Activated naive CD4-positive, alpha-beta T cell treated with anti-CD3 and anti-CD28 coated beads, Interleukin-2, amount 50 U/mL, for 72 hours (primary cell): ENCODE measurements at places on chromosomes 4 and X.

DNA sequence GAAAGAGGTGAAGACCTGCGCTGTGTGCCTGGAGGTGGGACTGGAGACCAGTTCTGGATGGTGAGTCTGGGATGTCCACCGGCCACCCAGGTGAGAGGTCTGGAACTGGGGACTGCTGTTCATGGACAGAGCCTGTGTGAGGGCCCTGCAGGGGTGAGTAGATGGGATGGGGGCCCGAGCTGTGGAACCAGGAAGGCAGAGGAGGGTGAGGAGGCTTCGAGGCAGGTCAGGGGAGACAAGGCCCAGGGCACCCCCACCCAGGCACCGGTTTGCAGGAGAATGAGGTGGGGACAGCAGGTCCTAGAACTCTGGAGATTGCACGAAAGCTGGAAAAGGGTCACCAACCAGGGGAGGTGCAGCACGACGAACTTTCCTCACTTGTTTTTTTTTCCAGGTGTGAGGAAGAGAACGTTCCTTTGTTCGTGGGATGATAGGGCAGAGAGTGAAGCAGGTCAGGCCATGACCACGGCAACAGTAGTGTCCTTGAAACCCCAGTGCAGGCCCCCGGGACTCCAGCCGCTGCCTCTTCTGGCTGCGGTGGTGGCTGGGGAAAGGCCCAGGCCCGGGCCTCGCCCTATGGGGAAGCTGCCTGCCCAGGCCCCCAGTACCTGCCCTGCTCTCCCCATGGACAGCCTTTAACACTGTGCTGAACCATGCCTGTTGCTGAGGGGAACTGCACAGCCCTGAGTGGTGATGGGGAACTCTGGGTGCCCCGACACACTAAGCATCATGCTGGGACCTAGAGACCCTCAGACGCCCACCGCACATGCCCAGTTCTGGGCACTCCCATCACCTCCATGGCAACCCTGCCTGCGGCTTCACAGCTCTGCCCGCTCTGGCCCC, 22.9 kb downstream of the TNIP2 start:
- DNase-seq = no peak

DNA sequence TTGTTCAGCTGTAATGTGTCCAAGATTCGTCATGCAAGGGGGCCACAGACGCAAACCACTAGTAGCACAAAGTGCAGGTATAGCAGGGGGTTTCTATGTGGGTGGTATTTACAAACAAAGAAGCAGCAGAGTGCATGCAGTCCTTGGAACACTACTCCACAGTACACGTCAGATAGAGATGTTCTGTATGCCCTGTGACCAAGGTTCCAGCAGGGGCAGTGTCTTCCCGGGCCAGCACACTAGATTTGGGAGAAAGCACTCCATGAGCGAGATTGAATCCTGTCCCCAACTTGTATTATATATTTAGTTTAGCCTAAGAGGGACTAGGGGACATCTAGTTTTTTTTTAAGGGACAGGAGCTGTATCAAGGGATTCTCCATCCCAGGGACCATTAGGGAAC, 54.4 kb upstream of the ESX1 start:
- DNase-seq = no peak

DNA sequence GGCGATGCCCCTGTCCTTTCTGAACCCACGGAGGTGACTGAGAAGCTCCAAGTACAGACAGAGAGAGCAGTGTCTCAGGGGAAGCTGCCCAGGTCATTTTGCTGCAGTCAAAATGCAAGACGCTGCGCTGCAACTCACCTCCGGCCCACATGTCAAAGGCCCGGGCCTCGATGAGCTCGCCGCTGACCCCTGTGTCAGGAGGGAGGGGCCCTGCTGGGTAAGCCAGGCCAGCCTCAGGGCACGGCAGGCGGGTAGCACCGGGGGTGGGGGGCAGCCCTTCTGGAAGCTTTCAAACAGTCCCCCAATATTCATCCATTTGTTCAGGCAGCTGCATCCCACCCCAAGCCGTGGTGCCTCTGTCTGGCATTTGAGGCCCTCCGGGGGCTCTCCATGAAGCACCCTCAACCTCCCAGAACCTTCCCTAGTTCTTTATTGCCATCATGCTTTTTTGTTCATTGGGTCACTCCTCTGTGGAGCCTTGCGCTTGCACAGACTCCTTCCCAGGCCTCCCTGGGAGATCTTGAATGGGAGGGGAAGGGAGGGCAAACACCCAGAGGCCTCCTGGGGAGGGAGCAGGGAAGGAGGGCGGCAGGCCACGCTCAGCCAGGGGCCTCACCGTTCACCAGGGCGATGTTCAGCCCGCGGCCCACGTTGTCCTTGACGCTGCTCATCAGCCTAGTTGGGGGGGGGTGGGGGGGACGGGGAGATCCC, 8.2 kb downstream of the FAM3A start:
- DNase-seq = no peak

GRCh38 chr4:59553063-59553720, 1646.9 kb upstream of the ADGRL3 start:
- DNase-seq = no peak

- DNase-seq = no peak
Observed at GRCh38 chr4:114236171-114236769, 256.8 kb upstream of the ARSJ start.

DNA sequence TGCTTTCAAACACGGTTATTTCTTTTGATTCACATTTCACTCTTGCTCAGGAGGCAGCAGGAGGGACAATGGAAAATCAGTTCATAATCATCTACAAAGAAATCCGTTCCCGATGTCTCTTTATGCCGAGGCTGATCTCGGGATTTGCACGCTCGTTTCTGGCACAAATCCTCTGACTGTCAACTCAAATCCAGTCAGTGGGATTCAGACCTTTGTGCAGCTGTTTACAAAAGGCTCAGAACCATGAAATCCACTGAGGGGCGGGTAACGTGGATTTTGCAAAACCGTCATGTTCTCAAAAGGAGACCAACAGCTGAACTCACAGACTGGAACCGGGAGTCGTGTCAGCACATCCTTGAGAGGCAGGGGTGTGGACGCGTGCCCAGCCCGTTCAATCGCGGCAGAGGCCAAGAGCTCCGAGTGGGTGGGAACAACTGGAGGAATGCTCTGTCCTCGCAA, 46.4 kb downstream of the ACOX3 start:
- no peak for DNase-seq
